ENCODE measurements at places on chromosomes 1 and 21. TPM values are rescaled to one million over a fixed set of nuclear protein-coding genes. Genes with fewer than 3 reads are reported as not detected.

GRCh38 chr1:59220356-59220755 is 76.5 kb upstream of the FGGY start:
- H3K4me3 ChIP-seq = no peak overlapping the region
- H3K27ac ChIP-seq = no peak overlapping the region

DNA sequence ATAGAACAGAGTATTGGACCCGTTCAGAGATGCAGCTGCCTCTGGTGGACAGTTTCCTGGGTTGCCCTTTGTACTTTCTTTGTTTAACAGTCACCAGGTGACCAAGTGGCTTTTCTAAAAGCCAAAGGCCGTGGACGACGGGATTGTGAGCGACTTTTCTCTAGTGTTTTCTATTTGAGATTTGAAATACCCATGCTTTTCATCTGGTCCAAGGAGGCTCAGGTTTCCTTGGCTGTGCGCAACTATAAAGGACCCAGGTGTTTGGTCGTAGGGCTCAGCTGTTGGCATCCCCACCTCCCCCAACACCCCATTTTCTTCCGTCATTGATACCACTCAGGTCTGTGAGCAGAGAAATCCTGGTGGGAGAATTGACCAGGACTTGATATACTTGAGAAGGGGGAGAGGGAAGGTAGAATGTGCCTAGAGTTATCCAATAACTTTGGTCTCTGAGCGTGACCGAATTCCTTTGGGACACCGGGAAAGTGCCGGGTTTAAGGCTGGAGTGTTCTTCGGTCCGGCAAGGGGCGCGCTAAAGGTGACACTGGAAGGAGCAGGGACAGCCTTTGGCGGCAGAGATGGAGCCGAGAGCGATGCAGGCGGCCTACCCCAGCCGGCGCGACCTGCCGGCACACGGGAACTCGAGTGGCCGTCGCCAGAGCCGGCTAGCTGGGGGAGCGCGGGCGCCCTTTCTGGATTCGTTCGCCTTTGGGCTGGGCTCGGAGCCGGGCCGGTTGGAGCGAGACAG is 83.4 kb upstream of the BMP8A start:
- H3K36me3 ChIP-seq = peaks cover 14% of the 10 kb centered on the region
- peak overlapping the region; percentile 38 for H3K27ac ChIP-seq
- peak overlapping the region; percentile 88 for H3K4me3 ChIP-seq

GRCh38 chr1:47708658-47709018 is 270.8 kb downstream of the FOXD2 start:
- H3K27ac ChIP-seq = no peak overlapping the region
- no peak for DNase-seq
- no peaks in the 10 kb centered on the region for H3K36me3 ChIP-seq
- H3K27me3 ChIP-seq = peaks cover 67% of the 10 kb centered on the region
- H3K4me1 ChIP-seq = peaks cover 5% of the 10 kb centered on the region

The COL8A2 gene
- total RNA-seq = not detected

The SASS6 gene
- 15.7 TPM for total RNA-seq

The CCDC27 gene
- not detected for total RNA-seq
